ENCODE measurements at places on chromosomes 5 and 9. TPM values are rescaled to one million over a fixed set of nuclear protein-coding genes. Genes with fewer than 3 reads are reported as not detected.

DNA sequence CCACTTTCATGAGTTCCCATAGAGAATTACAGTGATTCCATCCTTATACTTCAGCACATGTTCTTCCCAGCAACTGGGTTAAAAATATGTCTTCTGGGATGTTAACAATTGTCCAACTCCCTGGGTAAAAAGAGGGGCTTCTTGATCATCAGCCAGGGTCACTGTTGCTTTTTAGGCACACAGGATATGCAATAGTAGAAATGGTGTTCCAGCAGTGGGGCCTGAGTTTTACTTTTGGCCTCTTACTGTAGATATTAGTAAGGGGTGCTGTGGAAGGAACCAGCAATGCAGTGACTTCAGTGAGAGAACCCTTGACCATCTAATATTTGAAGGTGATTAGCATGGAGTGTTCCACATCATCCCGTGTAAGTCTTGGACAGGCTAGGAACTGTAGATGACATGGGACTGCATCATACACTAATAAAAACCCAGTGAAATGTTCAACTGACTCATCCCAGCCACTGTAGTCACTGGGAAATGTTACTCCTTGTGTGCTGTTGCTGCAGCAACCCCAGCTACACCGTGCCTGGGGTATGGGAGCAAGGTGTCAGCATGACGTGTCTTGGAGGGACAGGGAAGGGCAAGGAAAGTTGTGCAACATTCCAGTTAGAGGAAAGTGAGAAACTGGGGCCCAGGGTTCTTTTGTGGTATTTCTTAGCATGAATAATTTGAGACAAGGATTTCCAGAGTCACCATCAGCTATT is 610.9 kb downstream of the RAB3C start:
- H3K4me3 ChIP-seq: no peak overlapping the region
- DNase-seq: no peak
- H3K27me3 ChIP-seq: peaks cover 2% of the 10 kb centered on the region

- H3K4me1 ChIP-seq: no peaks in the 10 kb centered on the region
- no peaks in the 10 kb centered on the region for H3K27me3 ChIP-seq
- peaks cover 19% of the 10 kb centered on the region for H3K36me3 ChIP-seq
These were observed 242.2 kb downstream of the FER start for GRCh38 chr5:108989761-108990392.

Gene PCDHGA8
- not detected for total RNA-seq

- no peaks in the 10 kb centered on the region for H3K27me3 ChIP-seq
- H3K4me1 ChIP-seq: peaks cover 19% of the 10 kb centered on the region
- DNase-seq: no peak
- no peak overlapping the region for H3K4me3 ChIP-seq
- no peak overlapping the region for H3K27ac ChIP-seq
- no peaks in the 10 kb centered on the region for H3K36me3 ChIP-seq
These were observed 2.8 kb upstream of the HEMGN start for GRCh38 chr9:97940741-97941140.

Gene EGR1
- total RNA-seq: 20.7 TPM

DNA sequence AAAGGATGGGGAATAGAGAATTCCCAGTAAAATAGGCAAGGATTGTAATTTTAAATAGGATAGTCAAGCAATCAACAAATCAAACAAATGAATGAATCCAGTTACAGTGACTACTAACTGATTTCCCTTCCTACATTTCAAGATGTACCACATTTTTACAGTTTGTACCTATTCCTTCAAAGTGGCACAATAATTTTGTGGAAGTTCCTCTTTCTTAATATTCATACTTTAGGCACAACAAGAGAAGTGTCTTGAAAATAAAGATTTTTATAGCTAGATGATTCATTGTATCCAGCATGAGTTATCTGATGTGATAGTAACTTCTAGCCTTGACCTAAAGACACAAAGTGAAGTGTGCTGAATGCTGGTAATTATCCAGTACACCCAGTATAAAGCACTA is 122.2 kb upstream of the ACOT12 start:
- H3K4me1 ChIP-seq: peaks cover 2% of the 10 kb centered on the region
- no peak overlapping the region for H3K27ac ChIP-seq
- H3K27me3 ChIP-seq: no peaks in the 10 kb centered on the region
- DNase-seq: no peak

- H3K4me1 ChIP-seq: no peaks in the 10 kb centered on the region
- no peak overlapping the region for H3K27ac ChIP-seq
- no peaks in the 10 kb centered on the region for H3K27me3 ChIP-seq
- DNase-seq: peak; percentile 31
- H3K36me3 ChIP-seq: no peaks in the 10 kb centered on the region
These were observed 389.6 kb downstream of the SEMA5A start for GRCh38 chr5:9156282-9156681.

Gene SHOC1
- total RNA-seq: not detected

- H3K27me3 ChIP-seq: no peaks in the 10 kb centered on the region
- H3K36me3 ChIP-seq: no peaks in the 10 kb centered on the region
- H3K4me1 ChIP-seq: no peaks in the 10 kb centered on the region
- no peak overlapping the region for H3K27ac ChIP-seq
- no peak for DNase-seq
These were observed 72.4 kb upstream of the MPDZ start for GRCh38 chr9:13351778-13352386.

- no peak overlapping the region for H3K4me3 ChIP-seq
- H3K27ac ChIP-seq: no peak overlapping the region
- no peaks in the 10 kb centered on the region for H3K27me3 ChIP-seq
- H3K36me3 ChIP-seq: peaks cover 30% of the 10 kb centered on the region
- peak; percentile 9 for DNase-seq
These were observed 123.7 kb downstream of the INSYN2B start for GRCh38 chr5:169856571-169856970.

GRCh38 chr5:109126481-109126880 is 283.3 kb downstream of the PJA2 start:
- no peaks in the 10 kb centered on the region for H3K4me1 ChIP-seq
- H3K36me3 ChIP-seq: no peaks in the 10 kb centered on the region
- no peak for DNase-seq
- H3K4me3 ChIP-seq: no peak overlapping the region

DNA sequence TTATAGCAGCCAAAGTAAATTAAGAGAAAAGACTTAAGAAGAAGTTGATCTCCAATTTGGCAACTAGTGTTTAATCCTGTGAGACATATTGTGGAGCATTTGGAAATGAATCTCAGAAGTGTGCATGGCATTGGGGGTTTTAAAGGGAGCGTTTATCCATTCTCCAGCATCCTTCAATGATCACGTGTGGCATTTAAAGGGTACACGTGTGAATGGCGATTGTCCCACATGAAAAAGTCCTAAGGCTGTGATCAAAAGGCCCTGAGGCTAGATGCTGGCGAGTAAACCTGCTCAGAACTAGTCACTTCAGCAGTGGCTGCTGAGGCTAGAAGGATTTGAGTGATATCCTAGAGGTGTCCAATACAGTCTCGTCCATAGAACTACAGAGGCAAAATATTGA is 315.6 kb upstream of the CDH9 start:
- H3K4me1 ChIP-seq: no peaks in the 10 kb centered on the region
- H3K36me3 ChIP-seq: no peaks in the 10 kb centered on the region
- H3K27ac ChIP-seq: no peak overlapping the region
- no peaks in the 10 kb centered on the region for H3K27me3 ChIP-seq

DNA sequence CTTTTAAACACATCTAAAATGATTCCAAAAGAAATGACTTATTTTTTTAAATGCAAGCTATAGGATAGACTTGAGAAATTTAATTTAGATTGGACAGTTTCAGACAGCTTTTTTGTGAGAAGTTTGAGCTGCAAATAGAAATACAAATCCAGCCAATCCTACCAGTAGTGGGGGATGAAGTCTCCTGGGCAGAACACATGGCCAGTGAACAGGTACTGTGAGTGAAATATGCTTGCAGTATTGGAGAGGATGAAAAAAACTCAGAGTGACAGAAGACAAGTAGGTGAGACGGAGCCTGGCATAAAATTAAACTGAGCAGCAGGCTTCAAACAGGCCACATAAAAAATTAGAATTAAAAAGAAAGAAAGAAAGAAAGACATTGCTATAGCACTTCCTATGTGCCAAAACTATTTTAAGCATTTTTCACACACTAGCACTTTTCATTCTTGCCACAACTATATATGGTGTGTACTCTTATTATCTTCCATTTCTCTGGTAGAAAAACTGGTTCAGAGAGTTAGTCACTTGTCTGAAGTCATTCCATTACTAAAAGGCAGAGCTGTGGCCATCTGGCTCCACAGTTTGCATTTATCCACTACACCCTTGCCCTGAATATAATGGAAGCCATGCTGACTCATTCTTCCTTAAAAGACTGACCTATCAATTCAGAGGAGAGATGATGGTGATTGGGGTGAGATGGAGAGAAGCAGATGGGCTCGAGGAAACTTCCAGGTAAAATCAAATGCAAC is 310.2 kb upstream of the CTNND2 start:
- H3K4me3 ChIP-seq: no peak overlapping the region
- no peaks in the 10 kb centered on the region for H3K27me3 ChIP-seq
- no peak for DNase-seq

Gene OR1Q1
- not detected for total RNA-seq

Gene SPINK9
- not detected for total RNA-seq

DNA sequence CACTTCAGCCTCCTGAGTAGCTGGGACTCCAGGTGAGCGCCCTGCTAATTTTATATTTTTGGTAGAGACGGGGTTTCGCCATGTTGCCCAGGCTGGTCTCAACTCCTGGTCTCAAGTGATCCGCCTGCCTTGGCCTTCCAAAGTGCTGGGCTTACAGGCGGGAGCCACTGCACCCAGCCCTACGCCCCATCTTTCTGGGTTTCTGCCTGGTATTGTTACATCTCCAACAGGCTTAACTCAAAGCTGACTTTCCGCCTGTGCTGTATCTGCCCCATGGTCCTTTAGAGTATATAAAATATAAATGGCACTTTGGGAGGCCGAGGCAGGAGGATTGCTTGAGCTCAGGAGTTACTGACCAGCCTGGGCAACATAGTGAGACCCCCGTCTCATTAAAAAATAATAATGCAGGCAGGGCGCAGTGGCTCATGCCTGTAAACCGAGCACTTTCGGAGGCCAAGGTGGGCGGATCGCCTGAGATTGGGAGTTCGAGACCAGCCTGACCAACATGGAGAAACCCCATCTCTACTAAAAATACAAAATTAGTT is 36.5 kb upstream of the GLDC start:
- no peak for DNase-seq
- H3K27me3 ChIP-seq: no peaks in the 10 kb centered on the region
- H3K27ac ChIP-seq: peak overlapping the region; percentile 99
- peak overlapping the region; percentile 95 for H3K4me3 ChIP-seq
- peaks cover 5% of the 10 kb centered on the region for H3K36me3 ChIP-seq

Gene PCDHA4
- not detected for total RNA-seq

DNA sequence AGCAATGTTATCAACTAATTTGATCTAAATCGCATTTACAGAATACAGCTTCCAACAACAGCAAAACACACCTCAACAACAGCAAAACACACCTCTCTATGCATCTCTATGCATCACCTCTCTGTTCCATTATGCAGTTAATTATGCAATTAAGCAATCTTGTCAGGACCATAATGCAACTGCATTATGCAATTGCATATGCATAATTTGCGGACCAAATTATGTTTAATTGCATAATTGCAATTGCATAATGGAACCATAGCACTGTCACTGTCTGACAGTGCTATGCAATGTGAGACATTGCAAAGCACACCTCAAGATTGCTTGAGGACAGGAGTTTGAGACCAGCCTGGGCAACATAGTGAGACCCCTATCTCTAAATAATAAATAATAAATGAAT is 80.4 kb upstream of the PRSS3 start:
- H3K4me1 ChIP-seq: no peaks in the 10 kb centered on the region
- H3K27ac ChIP-seq: no peak overlapping the region
- no peaks in the 10 kb centered on the region for H3K36me3 ChIP-seq

Gene MTAP
- total RNA-seq: 66.4 TPM

Gene FUBP3
- 32.8 TPM for total RNA-seq

DNA sequence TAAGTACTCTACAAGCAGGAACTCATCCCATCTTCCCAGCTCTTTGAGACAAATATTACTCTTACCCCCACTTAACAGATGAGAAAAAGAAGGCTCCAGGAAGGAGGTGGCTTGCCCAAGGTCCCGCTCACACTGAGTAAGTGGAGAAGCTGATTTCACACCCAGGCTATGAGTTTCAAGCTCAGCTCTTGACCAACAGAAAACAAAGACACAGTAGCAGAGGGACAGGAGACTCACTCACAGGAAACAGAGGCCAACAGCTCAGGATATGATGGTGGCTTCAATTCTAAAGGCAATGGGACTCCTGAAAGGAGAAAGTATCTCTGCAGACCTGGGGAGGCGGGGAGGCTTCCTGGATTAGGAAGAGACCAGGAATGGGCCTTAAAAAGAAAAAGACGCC is 6.7 kb upstream of the TCF7 start:
- no peaks in the 10 kb centered on the region for H3K27me3 ChIP-seq
- no peak for DNase-seq
- H3K36me3 ChIP-seq: no peaks in the 10 kb centered on the region
- peaks cover 86% of the 10 kb centered on the region for H3K4me1 ChIP-seq
- H3K27ac ChIP-seq: peak overlapping the region; percentile 62
- no peak overlapping the region for H3K4me3 ChIP-seq

- peaks cover 18% of the 10 kb centered on the region for H3K4me1 ChIP-seq
- no peak for DNase-seq
- no peak overlapping the region for H3K4me3 ChIP-seq
- peaks cover 65% of the 10 kb centered on the region for H3K27me3 ChIP-seq
These were observed 45.2 kb downstream of the PAX5 start for GRCh38 chr9:36988848-36989247.

DNA sequence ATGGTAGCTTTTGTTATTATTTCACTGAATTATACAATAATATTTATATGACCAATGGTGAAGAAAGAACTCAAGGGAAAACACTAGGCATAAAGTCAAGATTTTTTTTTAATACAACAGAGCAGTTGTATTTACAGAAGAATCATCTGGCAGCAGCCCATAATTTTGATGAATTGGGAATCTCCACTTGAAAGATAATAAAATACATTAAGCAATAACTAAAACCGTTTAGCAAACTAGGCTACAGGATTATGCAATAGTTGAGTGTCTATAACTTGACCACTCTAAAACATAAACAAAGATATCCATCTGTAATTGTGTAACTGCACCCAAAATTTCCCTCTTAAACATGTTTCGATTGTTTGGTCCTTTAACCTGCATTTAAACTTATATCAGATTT is 80.8 kb downstream of the SNCAIP start:
- H3K4me1 ChIP-seq: no peaks in the 10 kb centered on the region
- H3K27ac ChIP-seq: no peak overlapping the region
- H3K27me3 ChIP-seq: peaks cover 2% of the 10 kb centered on the region
- no peak overlapping the region for H3K4me3 ChIP-seq
- DNase-seq: no peak

Gene LPAR1
- not detected for total RNA-seq

Gene SPINK13
- not detected for total RNA-seq

GRCh38 chr5:116084287-116084691 is 536 bp upstream of the COMMD10 start:
- no peaks in the 10 kb centered on the region for H3K27me3 ChIP-seq
- H3K4me3 ChIP-seq: peak overlapping the region; percentile 91
- peaks cover 35% of the 10 kb centered on the region for H3K36me3 ChIP-seq
- peaks cover 45% of the 10 kb centered on the region for H3K4me1 ChIP-seq

Gene SEMA4D
- total RNA-seq: 156 TPM

GRCh38 chr5:130652176-130652575 is 512.9 kb downstream of the HINT1 start:
- H3K36me3 ChIP-seq: no peaks in the 10 kb centered on the region
- H3K27ac ChIP-seq: no peak overlapping the region
- peak; percentile 6 for DNase-seq
- H3K27me3 ChIP-seq: peaks cover 4% of the 10 kb centered on the region
- H3K4me1 ChIP-seq: peaks cover 4% of the 10 kb centered on the region

GRCh38 chr5:141369994-141370848 is at the start of gene PCDHGB3:
PCDHGB3 (plus strand) TSS chr5:141370242; CDS start chr5:141370395, 153 bp downstream.
- H3K4me3 ChIP-seq: peak within 1 kb of the TSS; percentile 69
- H3K4me1 ChIP-seq: peaks cover 4% of the 10 kb centered on the region
- H3K27me3 ChIP-seq: peaks cover 68% of the 10 kb centered on the region
- no peak within 1 kb of the TSS for H3K27ac ChIP-seq

Gene GPR151
- total RNA-seq: not detected

Gene CDC20B
- total RNA-seq: not detected

Gene GRM6
- not detected for total RNA-seq
